ENCODE measurements at places on chromosomes 2 and 18.

DNA sequence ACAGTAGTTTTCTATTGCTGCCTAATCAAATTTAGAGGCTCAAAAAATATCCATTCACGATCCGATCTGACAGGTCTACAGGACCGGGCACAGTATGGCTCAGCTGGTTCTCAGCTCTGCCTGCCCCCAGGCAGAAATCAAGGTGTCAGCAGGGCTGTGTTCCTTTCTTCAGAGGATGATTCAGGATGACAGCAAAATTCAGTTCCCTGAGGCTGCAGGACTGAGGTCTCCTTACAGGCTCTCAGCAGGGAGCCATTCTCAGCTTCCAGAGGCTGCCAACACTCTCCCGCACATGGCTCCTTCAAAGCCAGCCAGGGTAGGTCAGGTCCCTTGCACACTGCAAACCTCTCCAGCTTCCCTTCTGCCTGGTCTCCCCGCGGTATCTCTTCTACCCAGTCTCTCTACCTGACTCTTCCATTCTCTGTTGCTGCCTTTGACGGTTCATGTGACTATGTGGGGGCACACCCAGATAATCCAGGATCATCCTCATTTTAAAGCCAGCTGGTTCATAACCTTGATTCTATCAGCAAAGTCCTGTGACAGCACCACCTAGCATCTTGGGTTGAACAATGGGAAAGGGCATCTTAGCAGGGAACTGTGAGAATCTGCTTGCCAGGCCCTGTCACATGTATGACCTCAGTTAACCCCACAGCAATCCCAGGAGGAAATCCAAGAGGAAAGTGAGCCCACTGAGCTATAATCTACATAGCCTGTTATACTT, 50.4 kb downstream of the UXS1 start:
- DNase-seq, result peak; percentile 78

DNA sequence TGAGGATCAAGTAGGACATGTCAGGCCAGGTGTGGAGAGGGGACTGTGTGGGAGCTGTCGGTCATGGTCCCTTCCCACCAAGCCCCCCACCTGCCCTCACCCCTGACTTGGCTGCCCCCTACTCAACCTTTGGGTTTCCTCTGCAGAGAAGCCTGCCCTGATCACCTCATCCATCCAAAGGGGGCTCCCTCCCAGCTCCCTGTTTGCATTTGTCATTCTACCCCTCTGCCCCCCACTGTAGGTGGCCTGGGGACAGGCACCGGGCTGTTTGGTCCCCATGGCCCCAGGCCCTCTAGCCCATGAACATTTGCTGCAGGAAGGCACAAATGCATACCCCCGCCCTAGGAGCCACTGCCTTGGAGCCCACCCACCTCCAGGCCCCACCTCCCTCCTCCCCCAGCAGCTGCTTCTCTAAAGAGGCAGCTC, 115.0 kb downstream of the SMAD7 start:
- DNase-seq, result no peak

DNA sequence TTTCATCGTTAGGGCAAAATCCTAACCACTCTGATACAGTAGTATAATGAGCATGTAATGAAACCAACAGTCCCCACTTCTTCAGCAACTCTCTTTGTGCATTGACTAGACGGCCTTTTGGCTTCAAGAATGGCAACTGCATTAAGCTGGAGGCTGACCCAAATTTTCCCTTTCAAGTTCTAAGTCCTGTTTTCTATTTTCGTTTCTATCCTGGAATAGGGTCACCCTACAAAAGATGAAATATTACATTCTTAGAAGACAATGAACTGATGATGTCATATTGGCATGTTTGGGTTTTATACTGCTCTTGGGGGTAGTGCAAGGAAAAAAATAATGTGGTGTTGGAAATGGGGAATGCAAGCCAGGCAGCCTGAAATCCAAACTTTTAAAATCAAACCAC, 254.4 kb downstream of the ETAA1 start:
- DNase-seq, result no peak

DNA sequence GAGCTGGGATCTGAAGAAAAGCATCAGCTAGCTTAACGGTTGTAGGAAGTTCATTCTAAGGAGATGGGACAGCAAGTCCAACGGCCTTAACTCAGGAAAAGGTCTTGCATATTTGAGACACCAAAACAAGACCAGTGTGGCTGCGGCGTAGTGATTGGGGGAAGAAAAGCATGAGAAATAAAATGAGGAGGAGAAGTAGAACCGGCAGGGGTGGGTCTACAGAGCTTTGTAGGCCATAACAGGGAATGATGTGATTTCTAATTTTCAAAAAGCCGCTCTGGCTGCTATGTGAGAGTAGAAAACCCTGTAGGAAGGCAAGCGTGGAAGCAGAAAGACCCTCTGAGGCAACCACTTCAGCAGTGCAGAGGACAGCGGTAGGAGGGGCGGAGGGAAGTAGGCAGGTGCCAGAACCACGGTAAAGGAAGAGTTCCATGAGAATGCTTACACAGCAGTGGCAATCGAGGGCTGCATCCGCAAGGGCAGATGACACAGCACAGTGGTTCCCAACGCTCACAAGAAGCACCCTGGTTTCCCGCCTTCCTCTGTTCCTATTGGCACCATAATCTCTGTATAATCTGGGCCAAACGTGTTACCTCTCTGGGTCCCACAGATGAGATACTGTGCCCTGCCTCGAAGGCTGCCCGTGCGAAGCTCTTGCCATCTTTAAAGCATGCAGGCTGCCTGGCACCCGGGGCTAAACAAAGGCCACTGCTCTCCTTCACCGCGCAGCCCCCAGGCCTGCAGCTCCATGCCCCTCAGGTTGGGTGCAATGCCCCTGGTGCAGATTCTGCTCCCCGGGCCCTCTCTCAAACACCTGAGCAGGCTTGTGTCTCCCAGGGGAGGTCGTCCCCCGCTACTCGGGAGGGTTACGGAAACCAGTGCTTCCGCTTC, 795 bp downstream of the ANKRD39 start:
- DNase-seq, result no peak

GRCh38 chr2:109256921-109257320, 127.9 kb downstream of the SH3RF3 start:
- no peak for DNase-seq

- DNase-seq, result peak; percentile 67
Measured at GRCh38 chr2:8677646-8678592, 3.9 kb upstream of the ID2 start.

GRCh38 chr2:42901076-42901640, 108.8 kb upstream of the HAAO start:
- no peak for DNase-seq

DNA sequence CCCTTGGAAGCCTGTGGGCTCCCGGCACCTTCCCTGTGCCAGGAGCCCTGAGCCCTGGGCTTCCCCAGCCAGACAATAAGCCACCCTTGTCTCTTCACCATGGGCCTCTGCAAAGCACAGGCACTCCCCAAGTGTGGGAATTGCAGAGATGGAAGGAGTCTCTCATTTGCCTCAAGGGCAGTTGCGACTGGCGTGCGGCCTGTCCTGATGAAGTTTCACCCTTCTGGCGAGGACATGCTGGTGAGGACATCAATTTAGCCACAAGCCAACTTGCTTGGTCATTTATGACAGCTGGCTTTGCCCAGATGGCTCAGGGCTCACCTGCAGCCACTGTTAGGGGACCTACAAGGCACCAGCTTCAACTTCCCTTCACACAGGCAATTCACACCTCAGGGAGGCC, 180.2 kb downstream of the ANAPC1 start:
- no peak for DNase-seq

DNA sequence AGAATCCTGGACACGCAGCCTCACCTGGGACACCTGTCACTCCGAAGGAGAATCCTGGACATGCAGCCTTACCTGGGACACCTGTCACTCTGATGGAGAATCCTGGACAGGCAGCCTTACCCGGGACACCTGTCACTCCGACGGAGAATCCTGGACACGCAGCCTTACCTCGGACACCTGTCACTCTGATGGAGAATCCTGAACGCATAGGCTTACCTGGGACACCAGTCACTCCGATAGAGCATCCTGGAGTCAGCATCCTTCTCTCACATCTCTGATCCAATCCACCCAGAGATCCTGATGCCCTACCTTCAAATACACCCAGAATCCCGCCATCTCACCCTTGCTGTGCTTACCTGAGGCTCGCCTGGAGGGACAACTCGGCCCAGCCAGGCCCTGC, 154.9 kb downstream of the NDUFA10 start:
- DNase-seq, result no peak

- DNase-seq, result no peak
Measured at GRCh38 chr2:20125164-20125563, 73.7 kb upstream of the LAPTM4A start.

- DNase-seq, result peak; percentile 67
Measured at GRCh38 chr2:54522624-54523281, 66.6 kb downstream of the SPTBN1 start.

- no peak for DNase-seq
Measured at GRCh38 chr2:56898986-56899385, 715.2 kb downstream of the CCDC85A start.

DNA sequence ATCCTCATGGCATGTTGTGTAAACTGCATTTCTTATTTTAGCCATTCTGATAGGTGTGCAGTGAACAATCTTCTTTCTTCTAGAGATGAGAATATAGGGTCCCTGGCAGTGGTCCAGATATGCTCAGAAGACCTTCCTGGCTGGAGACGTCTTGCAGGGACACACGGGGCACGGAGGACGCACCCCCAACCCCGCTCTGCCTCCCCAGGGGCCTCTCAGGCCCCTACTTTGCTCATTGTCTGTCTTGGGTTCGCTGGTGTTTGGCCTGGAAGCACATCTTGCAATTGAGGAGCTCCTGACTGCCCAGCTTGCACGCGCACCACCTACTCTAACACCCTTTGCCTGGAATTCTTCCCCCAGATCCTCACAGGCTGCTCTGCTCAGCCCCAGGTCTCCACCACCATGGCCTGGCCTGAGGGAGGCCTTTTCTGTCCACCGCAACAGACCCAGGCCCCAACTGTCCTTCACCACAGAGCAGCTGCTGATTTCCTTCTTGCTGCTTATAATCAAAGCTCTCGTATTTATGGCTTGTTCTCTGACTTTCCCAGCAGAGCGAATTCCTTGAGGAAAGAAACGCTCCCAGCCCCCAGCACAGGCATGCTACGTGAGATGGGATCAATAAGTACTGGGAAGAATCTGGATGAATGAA, 295.9 kb upstream of the HDAC4 start:
- DNase-seq, result no peak

GRCh38 chr2:231955758-231956472, 5.6 kb upstream of the DIS3L2 start:
- no peak for DNase-seq

GRCh38 chr18:39435996-39436395, 1870.4 kb upstream of the CELF4 start:
- DNase-seq, result no peak

DNA sequence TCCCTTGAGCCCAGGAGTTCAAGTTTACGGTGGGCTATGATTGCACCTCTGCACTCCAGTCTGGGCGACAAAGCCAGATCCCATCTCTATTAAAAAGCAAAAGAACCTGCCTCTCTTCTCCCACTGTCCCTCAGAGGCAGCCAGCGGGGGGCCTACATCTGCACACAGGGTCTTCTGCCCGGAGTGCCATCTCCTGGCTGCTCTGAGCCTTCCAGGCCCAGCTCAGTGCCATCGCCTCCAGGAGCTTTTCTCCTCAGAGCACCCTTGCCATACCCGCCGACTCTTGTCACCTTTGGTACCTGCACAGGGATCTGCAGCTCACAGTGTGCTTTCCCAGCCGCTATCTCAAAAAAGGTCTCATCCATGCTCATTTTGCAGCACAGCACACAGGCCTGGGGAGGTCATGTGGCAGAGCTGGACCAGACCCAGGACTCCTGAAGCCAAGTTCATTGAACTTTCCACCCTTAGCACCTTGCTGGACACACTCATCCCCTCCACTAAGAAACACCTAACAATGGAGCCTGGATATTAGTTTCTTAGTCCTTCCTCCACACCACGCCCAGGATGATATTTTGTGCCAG, 186.3 kb downstream of the HAUS1 start:
- no peak for DNase-seq

DNA sequence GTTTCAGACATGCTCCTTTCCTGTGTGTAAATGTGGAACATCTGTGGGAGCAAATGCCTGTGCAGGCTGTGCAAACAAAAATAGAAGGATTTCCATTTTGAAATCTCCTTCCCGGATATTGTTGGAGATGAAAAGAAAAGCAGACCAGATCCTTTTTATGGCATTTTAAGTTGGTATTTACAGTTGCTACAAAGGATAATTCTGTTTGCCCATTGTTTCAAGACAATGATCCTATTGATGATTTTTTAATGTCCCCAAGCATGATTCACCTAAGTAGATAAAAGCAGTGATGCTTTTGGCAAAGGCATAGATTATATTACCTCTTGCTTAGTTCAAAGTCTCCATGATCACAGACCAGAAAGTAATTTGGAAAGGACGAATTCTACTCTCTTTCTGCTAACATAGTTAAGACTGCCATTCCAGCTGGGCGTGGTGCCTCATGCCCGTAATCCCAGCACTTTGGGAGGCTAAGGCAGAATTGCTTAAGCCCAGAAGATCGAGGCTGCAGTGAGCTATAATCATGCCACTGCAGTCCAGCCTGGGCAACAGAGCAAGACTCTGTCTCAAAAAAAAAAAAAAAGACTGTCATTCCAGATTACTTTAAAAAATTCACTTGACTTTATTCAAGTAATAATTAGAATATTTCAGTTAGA, 209.6 kb upstream of the SLC39A10 start:
- DNase-seq, result no peak

DNA sequence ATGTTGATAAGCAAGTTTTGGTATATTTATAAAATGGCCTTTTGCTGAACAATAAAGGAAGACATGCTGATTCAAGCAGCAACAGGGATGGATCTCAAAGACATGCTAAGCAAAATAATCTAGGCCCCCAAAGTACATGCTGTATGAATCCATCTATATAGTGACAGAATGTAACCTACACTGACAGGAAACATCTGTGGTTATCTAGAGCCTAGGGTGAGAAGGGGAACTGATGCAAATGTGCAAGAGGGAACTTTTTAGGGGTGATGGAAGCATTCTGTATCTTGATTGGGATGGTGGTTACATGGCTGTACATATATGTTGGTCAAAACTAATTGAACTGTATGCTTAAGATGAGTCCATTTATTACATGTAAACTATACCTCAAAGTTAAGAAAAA, 24.2 kb downstream of the CNRIP1 start:
- DNase-seq, result no peak

- DNase-seq, result no peak
Measured at GRCh38 chr2:204187229-204188083, 250.9 kb downstream of the ICOS start.

- DNase-seq, result no peak
Measured at GRCh38 chr2:30736461-30737325, 70.6 kb downstream of the CAPN13 start.

- DNase-seq, result no peak
Measured at GRCh38 chr2:9356261-9356660, 67.1 kb downstream of the ITGB1BP1 start.

GRCh38 chr2:122191331-122191730, 435.9 kb downstream of the TSN start:
- peak; percentile 4 for DNase-seq

- no peak for DNase-seq
Measured at GRCh38 chr2:182605166-182605565, 110.9 kb upstream of the DNAJC10 start.

GRCh38 chr2:104888489-104889258, 34.8 kb downstream of the POU3F3 start:
- DNase-seq, result no peak

DNA sequence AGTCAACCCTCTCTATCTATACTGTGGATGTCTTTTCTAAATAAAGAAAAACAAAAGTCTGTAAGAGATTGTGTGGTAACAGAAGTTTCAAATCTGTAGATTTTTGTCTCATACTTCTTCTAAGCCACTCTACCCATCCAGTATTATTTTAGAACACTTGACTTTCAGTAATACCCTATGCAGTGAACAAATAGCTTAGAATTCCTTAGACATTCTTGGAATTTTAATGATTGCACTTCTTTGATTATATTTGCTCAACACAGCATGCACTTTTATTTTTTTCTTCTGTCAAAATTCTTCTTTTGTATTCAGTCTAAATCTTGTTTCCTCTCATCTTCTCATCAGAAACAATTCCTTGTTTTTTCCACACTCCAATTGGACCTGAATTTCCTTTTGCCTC, 1080.2 kb downstream of the SUCLG1 start:
- DNase-seq, result no peak

All from A172 (cell line).